Mesothelial cell of epicardium (in vitro differentiated cells): ENCODE measurements at places on chromosomes 13 and 19.

DNA sequence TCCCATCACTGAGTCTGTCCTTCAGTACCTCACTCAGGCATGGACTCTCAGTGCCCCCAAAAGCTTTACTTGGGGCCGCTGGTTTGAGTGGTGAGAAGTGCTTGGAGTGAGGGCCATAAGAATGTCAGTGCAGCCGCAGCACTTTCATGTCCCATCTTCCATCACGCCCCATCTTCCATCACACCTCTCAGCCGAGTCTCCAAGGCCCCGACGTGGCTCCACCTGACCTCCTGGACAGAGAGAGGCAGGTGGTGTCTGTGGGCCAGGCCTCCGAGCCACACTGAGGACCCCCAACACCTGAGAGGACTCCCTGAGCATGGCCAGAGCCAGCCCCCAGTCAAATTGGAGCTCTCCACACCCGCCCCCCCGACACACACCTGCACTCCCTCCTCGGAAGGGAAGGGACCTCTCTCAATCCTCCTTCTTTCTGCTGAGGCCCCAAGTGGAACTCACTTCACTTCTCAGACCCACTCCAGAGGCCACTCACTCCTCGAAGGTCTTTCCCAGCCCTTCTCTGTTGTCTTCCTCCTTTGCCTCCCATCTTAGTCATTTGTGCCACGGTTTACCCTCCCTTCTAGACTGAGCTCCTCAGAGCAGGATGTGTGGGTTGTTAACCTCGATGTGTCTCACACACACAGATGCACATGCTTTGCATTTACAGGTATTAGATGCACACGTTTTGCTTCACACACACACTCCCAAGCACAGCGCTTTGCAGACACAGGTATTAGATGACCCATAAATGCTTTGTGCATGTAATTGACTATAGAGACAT, 65.7 kb upstream of the ATP12A start:
- DNase-seq = no peak

GRCh38 chr19:13841962-13842290, 35.0 kb upstream of the NANOS3 start:
- DNase-seq = no peak

- DNase-seq = no peak
Measured at GRCh38 chr13:45847554-45848224, 3.9 kb downstream of the SIAH3 start.

- DNase-seq = no peak
Measured at GRCh38 chr13:21901811-21902708, 231.2 kb downstream of the FGF9 start.

GRCh38 chr13:58097831-58098230, 466.3 kb downstream of the PCDH17 start:
- no peak for DNase-seq

DNA sequence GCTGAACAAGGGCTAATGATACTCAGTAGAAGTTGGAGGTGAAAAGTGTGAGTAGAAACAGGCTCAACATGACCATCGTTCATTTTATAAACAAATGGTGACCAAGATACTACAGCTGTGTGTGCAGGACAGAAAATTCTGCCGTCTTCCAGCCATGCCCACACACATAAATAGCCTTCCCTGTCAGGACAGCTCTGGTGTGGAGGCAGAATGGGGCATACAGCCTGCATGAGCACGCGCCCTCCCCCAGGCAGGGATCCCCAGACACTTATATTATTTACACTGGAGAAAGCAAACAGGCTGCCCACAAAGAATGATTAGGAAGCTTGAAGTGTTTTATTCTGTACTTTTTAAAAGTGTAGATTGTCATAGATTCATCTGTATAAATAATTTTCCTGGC, 20.4 kb downstream of the GJA3 start:
- DNase-seq = peak; percentile 34

- no peak for DNase-seq
Measured at GRCh38 chr19:35816262-35816661, 3.6 kb upstream of the PRODH2 start.

- DNase-seq = no peak
Measured at GRCh38 chr19:35119091-35119490, 3.5 kb downstream of the FXYD3 start.

DNA sequence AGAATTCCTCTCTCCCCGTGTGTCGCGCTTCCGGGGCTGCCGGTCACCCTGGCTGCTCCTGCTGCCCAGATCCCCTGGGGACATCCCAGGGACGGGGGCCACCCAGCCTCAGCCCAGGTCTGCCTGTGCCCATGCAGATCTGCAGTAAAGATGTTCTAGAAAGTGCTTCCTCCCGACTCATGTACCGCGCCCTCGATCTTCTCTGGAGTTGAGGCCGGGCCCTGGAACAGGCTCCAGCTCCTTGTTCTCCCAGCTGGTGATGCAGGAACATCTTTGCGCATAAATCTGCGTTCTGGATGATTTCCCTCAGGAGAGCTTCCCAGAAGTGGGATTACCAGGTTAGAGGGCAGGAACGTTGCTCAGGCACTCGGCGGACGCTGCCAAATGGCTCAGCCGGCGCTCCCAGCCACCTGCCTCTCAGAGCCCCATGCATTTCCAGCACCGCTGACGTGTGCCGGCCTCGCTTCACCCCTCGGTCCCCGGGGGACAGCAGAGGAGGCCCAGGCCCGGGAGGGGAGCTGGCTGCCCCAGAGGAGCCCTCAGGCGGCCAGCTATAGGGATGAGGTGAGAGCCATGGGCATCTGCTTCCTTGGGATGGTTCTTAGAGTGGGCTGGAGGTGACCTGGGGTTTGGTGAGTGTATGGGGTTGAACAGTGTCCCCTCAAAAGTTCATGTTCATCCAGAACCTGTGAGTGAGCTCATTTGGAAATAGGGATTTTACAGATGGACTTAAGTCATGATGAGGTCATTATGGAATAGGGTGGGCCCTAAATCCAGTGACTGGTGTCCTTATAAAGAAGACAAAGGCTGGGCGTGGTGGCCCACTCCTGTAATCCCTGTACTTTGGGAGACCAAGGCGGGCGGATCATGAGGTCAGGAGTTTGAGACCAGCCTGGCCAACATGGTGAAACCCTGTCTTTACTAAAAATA, 42.6 kb downstream of the CRTC1 start:
- DNase-seq = no peak

DNA sequence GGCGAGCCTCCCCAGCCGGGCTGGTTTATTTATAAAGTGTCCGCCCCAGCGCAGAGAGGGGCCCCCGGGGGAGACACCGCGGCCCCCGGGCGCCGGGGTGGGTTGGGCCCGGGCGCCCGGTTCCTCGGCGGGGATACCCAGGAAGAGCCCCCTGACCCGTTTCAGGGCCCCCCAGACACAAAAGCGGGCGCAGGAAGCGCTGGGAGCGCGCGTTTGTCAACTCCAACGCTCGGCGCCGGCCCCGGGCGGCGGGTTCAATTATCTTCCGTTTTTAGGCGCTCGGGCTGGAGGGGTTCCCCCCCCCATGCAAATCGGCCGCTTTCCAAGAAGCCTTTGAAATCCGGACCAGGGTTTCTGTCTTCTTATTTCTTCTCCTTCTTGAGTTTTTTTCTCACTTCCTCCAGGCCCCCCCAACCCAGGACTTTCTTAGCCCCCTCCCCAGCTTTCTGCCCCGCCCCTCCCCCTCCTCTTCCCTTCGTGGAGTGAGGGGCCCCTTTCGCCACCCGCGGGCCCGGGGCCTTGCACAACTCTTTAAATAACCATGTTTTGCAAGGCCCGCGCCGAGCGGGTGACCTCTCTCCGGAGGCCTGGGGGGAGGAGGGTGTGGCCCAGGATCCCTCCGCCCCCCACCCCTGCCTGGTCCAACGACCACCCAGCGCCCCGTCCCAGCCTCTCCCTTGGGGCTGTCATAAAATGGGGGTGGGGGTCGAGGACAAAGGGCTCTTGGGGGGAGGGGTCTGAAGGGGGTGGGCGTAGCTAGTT, 935 bp downstream of the ARID3A start:
- no peak for DNase-seq

GRCh38 chr19:5700455-5701092, 10.5 kb downstream of the RPL36 start:
- DNase-seq = no peak

- no peak for DNase-seq
Measured at GRCh38 chr19:33514885-33515551, 6.6 kb downstream of the PEPD start.

- no peak for DNase-seq
Measured at GRCh38 chr13:88617176-88617575, 946.0 kb downstream of the SLITRK5 start.

DNA sequence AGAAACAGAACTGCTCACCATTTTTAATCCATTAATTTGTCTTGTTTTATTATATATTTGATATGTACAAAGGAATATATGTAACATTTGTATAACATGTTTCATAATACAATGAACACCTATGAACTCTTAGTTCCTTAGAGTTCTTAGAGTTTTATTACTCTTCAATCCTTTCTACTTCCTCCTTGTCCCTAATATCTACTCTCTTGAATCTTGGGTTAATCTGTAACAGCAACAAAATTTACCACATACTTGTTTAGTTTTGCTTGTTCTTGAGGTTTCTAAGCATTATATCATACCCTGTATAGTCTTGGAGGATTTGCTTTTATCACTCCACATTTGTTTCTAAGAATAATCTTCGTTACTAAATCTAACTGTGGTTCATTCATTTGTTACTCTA, 151.4 kb downstream of the PDS5B start:
- DNase-seq = no peak
